ENCODE measurements at places on chromosomes 3 and 15.

DNA sequence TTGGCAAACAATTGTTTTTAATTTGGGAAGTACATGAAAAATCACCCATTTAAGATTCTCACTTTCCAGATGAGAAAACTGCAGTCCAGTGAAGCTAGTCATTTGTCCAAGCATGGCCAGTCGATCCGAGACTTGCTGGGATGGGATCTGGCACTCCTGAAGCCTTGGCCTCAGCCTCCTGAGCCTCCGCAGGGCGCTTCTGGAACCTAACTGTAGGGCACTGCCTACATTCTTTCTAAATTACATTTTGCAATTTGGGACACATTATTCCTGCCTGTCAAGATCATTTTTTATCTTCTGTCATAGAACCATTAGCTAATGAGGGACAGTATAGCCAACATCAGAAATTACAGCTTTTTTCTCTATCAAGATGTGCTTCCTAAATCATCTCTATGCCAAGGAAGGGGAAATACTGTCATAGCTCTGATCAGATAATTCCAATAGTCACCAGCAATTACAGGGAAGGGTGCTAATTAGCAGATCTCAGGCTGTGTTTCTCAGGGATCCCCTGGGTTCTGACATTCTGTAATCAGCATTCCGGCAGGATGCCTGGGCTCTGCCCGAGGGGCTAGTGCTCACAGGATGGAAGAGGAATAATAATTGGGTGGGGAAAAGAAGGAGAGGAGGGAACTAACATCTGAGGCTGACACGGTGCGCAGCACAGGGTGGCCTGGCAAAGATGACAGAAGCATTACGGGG is 28.3 kb downstream of the ANAPC13 start:
- DNase-seq = no peak

- no peak for DNase-seq
Measured at GRCh38 chr3:15953841-15954240, 156.1 kb upstream of the ANKRD28 start.

DNA sequence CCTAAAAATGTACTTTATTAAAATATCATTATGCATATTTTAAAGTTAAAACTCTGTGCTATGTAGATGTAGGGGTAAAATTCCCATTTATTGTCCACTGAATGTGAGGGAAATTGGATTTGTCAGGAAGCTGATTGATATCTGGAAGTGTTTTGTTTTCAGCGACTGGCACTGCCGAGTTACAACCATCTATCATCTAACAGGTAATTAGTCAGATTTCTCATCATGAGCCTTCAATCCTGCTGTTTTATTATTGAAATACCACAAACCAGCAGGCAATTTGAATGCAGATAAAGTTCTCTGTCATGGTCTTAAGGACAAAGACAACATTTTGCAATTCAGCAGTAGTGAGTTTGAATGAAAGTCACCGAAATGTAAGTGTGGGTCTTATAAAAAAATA is 40.5 kb downstream of the ZIC1 start:
- no peak for DNase-seq

GRCh38 chr3:66154444-66154861 is 66.3 kb upstream of the SLC25A26 start:
- no peak for DNase-seq

GRCh38 chr15:40787344-40787841 is 17.6 kb downstream of the C15orf62 start:
- DNase-seq = peak; percentile 54

- DNase-seq = peak; percentile 49
Measured at GRCh38 chr3:34016925-34017587, 218.6 kb downstream of the PDCD6IP start.

- DNase-seq = no peak
Measured at GRCh38 chr3:127815001-127815400, 7.3 kb downstream of the MGLL start.

DNA sequence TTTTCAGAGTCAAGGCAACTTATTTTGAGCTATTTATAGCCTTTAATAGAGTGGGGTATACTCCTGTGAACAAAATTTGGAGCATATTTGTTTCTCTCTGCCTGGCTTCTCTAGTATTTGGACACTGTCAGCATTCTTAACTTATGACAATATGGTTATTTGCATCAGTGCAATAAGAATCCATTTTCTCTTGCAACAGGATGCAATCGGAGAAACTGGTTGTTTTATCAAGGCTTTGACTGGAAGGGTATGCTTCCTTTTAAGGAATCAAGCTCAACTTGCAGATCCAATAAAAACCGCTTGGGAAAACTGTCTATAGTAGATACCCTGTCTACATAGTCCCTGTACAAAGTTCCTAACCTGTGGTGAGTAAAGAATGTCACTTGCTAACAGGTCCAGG is 106.7 kb downstream of the DPH6 start:
- no peak for DNase-seq

DNA sequence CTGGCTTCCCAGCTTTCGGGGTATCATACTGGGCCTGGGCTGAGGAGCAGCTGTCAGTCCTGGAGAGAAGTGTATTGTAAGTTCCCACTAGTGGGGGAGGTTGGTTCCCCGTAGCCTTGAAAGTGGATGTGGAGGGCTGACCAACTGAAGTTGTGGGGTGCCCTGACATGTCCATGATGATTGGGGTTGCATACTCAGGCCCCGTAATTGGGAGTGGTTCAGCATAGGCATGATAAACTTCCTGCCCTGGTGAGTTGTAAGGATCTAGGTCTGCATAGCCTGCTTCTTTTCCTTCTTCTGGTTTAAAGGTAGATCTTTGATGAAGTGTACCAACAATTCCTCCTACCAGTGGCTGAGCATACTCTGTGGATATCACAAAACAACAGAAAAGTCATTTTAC is 36.3 kb downstream of the ST3GAL6 start:
- no peak for DNase-seq

DNA sequence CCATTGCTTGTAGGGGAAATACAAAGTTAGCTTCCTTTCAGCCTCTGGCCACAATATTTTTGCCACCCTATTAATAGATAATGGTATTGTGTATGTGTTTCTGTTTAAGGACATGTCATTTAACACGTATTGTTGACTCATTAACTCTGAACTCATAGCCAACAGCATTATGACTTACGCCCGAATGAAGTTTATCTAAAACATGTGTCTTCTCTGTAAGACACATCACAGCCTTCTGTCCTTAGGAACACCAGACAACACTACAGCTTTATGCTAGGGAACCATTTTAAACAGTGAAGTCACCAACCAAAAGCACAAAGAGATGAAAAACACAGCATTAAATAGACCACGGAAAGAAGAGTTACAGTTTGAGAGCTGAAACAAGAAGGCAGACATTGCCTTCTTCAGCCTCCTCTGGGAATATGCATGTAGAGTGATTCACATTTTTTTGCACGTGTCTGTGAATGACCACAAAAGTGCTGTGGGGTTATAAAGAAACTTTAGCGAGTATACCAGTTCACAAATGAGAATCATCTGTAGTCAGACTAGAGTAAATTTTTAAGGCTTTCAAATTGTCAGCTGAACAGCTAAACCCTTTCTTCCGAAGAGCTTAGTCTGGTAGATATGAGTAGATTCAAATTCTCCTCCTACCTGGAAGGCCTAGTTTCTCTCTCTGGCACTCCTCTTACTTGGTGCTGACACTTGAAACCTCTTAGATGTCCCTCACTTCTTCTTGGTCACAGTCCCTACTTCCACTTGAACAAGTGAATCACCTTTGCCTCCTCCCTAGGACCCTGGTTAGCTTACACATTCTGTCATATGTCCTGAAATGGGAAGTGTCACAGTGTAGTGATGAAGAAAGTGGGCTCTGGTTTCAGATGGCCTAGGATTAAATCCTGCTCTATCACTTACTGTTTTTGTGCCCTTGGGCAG is 32.2 kb downstream of the MCTP2 start:
- DNase-seq = no peak

DNA sequence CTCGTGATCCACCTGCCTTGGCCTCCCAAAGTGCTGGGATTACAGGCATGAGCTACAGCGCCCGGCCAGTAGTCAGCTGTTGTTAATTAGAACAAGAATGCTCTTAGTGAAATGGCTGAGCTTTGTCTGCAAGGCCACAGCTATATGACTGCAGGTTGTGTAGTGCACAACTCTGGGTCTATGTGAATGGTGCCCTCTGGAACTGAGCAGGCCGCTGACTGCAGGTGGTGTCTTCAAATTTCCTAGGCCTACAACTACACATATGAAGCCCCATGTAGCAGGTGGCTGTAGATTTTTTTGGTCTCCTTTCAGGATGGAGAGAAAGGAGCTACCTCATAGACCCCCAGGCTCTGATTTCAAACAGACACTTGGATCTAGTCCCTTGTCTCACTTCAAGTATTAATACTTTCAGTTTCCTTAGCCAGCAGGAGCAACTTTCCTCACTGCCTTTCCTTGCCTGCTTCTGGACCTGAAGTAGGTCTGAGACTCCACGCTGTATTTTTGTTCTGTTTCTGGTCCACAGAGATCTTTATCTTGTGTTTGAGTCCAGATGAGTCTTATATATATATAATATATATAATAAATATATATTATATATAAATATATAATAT is 86.9 kb downstream of the C3orf80 start:
- DNase-seq = no peak

GRCh38 chr15:56992725-56993124 is 74.3 kb downstream of the TCF12 start:
- DNase-seq = peak; percentile 71

DNA sequence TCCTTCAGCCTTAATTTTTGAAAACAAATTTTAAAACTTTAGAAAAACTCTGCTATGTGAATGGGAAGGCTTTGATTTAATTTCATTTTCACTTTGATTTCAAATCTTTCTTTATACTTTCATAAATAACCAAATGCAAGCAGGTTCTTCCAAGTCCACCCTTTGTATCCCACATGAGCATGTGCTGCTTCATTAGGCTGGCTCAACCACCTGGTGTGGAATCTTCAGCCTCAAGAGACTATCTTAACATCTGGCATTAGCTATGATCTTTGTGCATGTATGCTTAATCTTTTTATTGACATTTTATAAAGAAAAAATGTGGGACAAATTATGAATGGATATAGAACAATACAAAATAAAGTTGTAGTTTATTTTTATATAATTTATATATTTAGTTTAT is 81.8 kb upstream of the MLF1 start:
- DNase-seq = no peak

- DNase-seq = no peak
Measured at GRCh38 chr3:129699199-129699598, 92.7 kb upstream of the PLXND1 start.

GRCh38 chr3:127011270-127011992 is 28.5 kb downstream of the PLXNA1 start:
- DNase-seq = peak; percentile 7

GRCh38 chr3:181976526-181976925 is 264.8 kb downstream of the SOX2 start:
- no peak for DNase-seq

- peak; percentile 52 for DNase-seq
Measured at GRCh38 chr3:13500133-13500885, 20.2 kb downstream of the HDAC11 start.

DNA sequence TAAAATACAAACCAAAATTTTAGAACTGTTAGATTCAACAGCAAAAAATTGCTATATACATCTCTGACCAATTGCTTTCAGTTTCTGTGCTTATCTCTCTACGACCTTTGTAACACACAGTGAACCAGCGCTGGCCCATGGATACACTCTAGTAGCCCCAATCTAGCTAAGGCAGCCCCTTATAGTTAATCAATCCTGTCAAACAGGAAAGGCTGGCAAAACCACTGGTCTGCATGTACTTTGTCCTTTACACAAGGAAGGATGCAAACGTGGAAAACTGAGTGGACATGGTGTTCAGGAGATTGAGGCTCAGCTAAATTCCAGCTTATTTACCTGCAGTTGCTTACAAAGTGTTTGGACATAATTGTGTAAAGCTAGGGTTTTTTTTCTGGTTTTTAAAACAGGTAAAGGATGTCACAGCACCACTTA is 25.9 kb downstream of the ADGRG7 start:
- no peak for DNase-seq

DNA sequence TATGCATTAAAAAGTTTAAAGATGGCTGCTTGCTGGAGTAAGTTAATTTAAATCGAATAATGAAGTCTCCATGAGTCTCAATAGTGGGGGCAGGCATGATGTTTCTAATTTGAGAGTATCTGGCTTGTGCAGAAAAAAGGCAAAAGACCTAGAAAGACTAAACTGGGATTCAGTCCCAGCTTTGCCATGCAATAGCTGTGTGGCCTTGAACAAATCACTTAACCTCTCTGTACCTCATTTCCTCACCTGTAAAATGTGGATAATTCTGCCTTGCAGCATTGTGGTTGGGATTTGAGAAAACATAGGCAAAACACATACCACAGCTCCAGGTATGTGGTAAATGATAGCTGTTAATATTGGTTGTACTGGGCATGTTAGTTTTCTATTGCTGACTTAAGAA is 8.6 kb downstream of the LXN start:
- DNase-seq = no peak

GRCh38 chr15:74541494-74542165 is 610 bp downstream of the ARID3B start:
- peak; percentile 69 for DNase-seq

DNA sequence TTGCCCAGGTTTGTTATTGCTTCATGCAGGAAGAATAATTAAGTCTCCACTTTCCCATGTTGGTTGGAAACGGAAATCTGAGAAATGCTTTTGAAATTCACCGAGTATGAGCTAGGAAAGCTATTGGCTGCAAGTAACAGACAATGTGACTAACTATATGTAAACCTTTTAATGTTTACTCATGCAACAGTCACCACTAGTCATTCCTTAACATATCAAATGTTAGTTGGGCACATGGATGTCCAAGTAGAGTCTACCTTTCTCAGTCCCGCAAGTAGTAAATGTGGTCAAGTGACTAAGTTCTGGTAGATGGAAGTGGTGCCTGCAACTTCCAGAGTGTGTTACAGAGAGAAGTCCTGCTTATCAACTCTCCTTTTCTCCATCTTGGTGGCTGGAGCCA is 52.5 kb downstream of the KLF15 start:
- no peak for DNase-seq

GRCh38 chr3:131421301-131421700 is 39.7 kb downstream of the NUDT16 start:
- DNase-seq = no peak

DNA sequence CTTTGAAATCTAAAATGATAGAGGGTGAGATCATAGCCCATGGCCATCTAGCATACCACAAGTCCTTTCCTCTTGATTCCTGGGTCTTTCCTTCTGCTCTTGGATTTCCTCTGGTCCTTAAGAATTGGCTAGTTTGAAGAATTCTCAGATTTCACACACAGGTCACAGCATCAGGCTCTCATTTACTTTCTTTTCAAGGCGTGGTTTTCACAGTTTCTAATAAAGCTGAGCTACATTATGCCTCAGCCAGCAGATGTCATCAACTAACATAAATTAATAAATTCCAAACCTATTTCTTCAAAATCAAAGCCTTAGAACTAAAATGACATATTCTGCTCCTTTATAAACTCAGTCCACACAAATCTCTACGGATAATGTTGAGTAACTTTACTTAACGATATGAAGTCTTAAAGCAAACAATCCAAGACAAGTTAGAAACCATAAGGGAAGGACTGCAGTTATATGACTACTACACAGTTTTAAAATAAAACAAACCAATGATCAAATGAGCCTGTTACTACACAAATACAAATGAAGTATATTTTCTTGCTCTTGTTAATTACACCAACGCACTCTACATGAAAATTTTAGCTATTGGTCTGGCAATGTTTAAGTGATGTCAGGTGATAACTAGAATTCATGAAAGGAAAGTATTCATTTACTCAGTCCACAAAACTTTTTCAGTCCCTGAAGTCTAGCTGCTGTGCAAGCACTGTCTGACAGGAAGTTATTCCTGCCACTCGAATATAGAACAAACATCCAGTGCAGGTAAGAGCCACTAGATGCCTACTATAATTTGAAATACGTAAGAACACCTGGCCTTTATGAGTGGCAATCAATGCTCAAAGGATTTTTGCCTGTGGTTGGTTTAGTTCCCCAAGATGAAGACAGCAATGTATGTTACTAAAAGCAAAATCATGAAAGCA is 9.2 kb downstream of the CCDC14 start:
- DNase-seq = no peak

GRCh38 chr15:27065151-27065550 is 94.2 kb downstream of the GABRG3 start:
- no peak for DNase-seq

Measured in suppressor macrophage (primary cell).